CD4-positive, alpha-beta T cell (primary cell): ENCODE measurements at places on chromosomes 7 and 10. TPM values are rescaled to one million over a fixed set of nuclear protein-coding genes. Genes with fewer than 3 reads are reported as not detected.

MKX gene
- not detected for total RNA-seq

FKBP9 gene
- not detected for total RNA-seq

CAV1 gene
- total RNA-seq = not detected

- DNase-seq = no peak
Measured at GRCh38 chr10:21297603-21298383, 227.7 kb downstream of the SKIDA1 start.

DNA sequence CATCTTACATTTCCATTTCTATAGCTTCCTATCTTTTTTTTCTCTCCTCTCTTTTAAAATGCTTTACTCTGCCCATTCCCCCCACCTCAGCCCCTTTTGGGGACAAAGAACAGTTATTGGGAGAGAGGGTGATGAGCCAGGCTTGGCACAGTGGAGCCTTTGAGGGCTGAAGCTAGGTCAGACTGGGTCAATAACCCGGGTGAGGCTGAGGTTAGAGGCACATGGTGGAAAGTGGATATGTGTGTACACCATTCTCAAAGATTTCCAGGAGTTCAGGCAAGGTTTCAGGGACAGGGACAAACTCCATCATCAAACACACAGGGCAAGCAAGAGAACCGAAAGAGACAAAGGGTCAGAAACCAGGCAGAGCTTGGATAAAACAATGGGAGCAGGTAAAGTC is 11.5 kb downstream of the ABCB4 start:
- no peak for DNase-seq
